ENCODE measurements at places on chromosomes 16 and 17. TPM values are rescaled to one million over a fixed set of nuclear protein-coding genes. Genes with fewer than 3 reads are reported as not detected.
A peak's percentile ranks its signal among the peaks of the same experiment; 100 is the strongest.

- H3K4me1 ChIP-seq, result peaks cover 6% of the 10 kb centered on the region
- no peak for DNase-seq
- no peak overlapping the region for H3K27ac ChIP-seq
Observed at GRCh38 chr17:74453665-74454196, 12.7 kb upstream of the CD300A start.

DNA sequence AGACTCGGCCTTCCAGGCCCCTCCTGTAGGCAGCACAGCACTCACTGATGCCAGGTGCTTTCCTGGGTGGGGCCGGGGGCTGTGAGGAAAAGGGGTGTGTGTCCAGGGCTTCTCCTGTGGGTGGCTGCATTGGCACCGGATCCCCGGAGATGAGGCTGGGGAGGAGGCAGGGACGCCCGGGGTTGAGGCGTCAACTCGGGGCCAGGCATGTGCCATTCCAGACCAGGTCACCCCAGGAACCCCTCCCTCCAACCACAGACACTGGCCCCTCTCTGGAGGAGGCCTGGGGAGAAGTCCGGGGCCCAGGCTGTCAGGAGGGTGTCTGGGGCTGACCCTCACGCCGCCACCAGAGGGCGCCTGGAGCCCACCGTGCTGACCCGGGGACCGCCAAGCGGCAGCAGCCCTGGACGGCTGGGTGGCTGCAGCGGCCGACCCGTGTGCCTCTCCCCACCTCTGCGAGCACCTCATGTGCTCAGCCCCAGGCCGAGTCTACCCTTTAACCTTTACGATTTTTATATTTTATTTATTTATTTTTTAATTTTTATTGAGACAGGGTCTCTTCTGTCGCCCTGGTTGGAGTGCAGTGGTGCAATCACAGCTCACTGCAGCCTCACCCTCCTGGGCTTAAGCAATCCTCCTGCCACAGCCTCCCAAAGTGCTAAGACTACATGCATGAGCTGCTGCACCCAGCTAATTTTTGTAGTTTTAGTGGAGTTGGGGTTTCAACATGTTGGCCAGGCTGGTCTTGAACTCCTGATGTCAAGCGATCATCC is 3.2 kb upstream of the METRN start:
- DNase-seq, result peak; percentile 84
- H3K27ac ChIP-seq, result no peak overlapping the region
- H3K4me3 ChIP-seq, result no peak overlapping the region
- peaks cover 3% of the 10 kb centered on the region for H3K4me1 ChIP-seq

DNA sequence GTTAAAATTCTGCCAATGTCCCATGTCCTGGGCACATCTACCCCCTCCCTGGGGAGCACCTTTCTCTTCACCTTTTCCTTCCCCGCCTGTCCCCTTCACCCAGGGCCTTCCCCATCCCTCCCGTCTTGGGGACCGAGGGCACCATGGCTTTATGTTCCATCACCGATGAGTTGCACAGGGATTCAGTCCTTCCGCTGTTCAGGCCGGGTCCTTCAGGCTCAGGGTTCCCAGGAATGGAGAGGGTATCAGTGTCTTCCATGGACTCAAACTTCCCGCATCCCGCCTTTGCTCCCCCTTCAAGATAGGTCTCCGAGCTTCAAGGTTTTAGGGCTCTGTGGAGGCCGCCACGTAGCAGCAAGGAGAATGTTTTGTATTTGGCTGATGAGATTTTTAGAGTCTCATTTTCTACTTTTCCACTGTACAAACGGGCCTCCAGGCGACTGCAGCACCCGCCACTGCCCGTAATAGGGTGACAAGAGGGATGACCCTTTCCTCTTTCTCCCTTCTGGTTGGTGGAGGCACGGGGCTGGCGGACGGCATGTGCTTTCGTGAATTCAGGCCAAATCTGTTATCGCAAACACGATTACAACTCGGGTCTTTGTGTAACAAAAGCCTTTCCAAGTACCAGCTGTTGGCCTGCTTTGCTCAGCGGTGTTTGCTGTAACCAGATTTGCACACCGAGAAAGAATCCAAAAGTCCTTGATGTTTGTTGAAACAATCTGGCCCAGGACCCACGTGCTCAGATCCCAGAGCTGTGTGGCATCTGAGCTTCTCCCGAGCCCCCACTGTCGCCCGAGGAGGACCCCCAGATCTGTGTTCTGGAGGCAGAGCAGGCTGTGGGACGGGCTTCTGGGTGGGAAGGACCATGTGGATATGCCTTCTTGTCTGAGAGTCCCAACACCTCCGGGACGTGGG is 236.3 kb downstream of the SEC14L1 start:
- DNase-seq, result no peak
- peaks cover 69% of the 10 kb centered on the region for H3K4me1 ChIP-seq
- peak overlapping the region; percentile 79 for H3K27ac ChIP-seq
- peak overlapping the region; percentile 81 for H3K4me3 ChIP-seq
- no peaks in the 10 kb centered on the region for H3K27me3 ChIP-seq

GRCh38 chr17:65013613-65014391 is 42.7 kb downstream of the GNA13 start:
- no peak overlapping the region for H3K27ac ChIP-seq
- no peak overlapping the region for H3K4me3 ChIP-seq
- no peaks in the 10 kb centered on the region for H3K27me3 ChIP-seq
- DNase-seq, result peak; percentile 28

DNA sequence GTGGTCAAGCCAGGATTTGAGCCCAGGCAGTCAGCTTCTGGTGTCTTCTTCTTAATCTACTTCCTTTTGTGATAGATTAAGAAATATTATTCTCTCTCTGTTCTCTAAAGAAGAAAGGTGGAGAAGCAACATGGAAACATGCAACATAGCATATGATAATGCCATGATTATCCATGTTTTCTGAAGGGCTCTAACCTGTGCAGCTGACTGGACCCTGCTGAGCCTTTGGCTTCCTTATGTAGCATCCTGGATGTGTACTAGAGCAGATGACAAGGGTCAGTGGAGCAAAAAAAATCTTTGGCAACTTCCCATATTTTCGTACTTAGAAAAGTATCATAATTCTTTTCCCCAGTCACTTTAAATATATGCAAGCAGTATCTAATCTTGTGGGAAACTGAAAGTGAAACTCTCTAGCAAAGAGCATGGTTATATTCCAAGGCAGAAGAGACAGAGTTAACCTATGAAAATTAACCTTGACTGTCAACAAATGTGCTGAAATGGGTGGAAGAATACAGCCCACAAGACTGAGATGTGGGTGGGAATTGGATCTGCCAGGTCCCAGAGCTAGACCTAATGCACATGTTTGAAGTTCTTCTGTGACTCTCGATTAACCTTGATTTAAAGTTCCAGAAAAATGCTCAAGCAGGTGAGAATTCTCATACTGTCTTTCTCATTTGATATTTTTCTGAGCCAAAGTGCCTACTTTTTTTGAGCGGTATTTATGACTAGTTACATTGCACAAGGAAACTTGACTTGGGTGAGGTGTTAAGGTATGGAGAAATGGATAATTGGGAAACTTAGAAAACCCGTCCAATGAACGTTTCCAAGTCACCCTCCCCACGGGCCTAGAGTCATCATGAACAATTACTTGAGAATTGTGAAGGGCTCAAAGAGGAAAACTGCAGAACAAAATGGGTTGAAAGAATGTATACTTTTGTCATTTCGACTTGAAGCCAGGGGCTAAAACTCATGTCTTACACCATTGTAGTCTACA is 248.6 kb downstream of the FTO start:
- DNase-seq, result no peak
- peaks cover 10% of the 10 kb centered on the region for H3K36me3 ChIP-seq
- H3K4me1 ChIP-seq, result peaks cover 28% of the 10 kb centered on the region
- H3K27me3 ChIP-seq, result no peaks in the 10 kb centered on the region

DNA sequence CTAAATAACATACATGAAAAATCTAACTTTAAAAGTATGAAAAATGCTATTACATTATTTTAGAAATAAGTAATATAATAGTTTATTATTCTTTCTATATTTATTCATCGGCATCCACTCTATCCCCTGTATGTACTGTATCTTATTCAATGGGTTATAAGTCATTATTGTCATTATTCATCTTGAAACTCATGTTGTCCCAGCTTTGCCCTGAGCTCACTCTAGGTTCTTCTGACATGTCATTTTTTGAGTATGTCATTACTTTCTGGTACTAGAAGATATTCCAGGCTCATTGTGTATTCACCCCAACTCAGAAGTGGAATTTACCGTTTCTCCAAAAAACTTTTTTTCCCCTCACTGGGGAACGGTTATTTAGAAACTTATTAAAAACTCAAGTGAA is 53.0 kb upstream of the MNT start:
- H3K4me3 ChIP-seq, result no peak overlapping the region
- no peak overlapping the region for H3K27ac ChIP-seq
- no peaks in the 10 kb centered on the region for H3K36me3 ChIP-seq
- no peak for DNase-seq
- peaks cover 21% of the 10 kb centered on the region for H3K4me1 ChIP-seq
- no peaks in the 10 kb centered on the region for H3K27me3 ChIP-seq

DNA sequence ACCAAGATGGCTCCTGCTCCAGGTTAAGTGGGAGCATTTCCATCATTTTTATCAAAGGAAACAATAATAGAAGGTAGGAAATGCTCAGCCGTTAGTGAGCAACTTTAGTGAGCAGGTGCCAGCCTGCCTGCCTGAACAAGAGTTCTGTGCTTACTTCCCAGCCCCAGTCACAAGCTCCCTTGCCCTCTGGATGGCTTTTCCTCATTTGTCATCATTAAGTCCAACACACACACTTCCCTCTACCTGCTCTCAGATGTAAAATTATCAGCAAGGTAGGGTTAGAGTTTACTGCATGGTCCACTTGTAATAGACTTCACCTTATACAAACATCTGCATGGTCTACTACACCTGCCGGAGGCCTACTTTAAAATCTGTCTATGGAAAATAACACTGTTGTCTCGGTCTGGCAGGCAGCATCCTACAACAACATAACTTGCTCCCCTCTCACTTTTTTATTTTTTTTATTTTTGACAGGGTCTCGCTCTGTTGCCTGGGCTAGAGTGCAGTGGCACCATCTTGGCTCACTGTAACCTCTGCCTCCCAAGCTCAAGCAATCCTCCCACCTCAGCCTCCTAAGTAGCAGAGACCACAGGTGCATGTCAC is 12.7 kb downstream of the TEX2 start:
- no peak for DNase-seq
- peaks cover 14% of the 10 kb centered on the region for H3K36me3 ChIP-seq
- H3K4me1 ChIP-seq, result peaks cover 5% of the 10 kb centered on the region
- no peak overlapping the region for H3K4me3 ChIP-seq

GRCh38 chr16:75095204-75095621 is 21.4 kb downstream of the LDHD start:
- H3K27me3 ChIP-seq, result no peaks in the 10 kb centered on the region
- DNase-seq, result no peak
- no peak overlapping the region for H3K4me3 ChIP-seq
- H3K4me1 ChIP-seq, result peaks cover 43% of the 10 kb centered on the region
- no peaks in the 10 kb centered on the region for H3K36me3 ChIP-seq

GRCh38 chr17:33964344-33964979 is 290.6 kb upstream of the CCL2 start:
- no peaks in the 10 kb centered on the region for H3K36me3 ChIP-seq
- no peak overlapping the region for H3K27ac ChIP-seq

GRCh38 chr16:70725912-70726828 is 40.3 kb upstream of the MTSS2 start:
- no peak for DNase-seq
- peaks cover under 1% of the 10 kb centered on the region for H3K4me1 ChIP-seq
- H3K27ac ChIP-seq, result no peak overlapping the region
- H3K36me3 ChIP-seq, result peaks cover 4% of the 10 kb centered on the region
- no peak overlapping the region for H3K4me3 ChIP-seq

GRCh38 chr17:73316919-73317505 is 5.2 kb upstream of the CDC42EP4 start:
- H3K4me1 ChIP-seq, result no peaks in the 10 kb centered on the region
- H3K4me3 ChIP-seq, result no peak overlapping the region
- H3K36me3 ChIP-seq, result no peaks in the 10 kb centered on the region
- no peak overlapping the region for H3K27ac ChIP-seq
- H3K27me3 ChIP-seq, result peaks cover 4% of the 10 kb centered on the region
- DNase-seq, result no peak

DNA sequence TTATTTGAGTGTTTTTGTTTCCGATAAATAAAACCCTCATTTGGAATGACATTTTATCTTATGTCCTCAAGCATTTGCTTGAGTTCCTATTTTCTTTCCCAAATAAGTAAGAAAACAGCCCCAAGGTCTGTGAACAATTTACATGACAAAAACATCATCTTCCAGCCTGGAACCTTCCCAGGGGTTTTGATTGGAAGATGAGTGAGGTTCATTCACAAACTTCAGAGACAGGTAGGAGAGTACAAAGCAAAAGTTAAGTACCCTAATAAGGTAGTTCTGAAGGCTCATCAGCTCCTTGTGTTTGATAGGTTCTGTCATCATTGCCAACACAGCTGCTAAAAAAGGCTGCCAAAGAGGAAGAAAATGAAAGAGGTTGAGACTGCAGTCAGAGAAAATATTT is 772.8 kb downstream of the CDH8 start:
- H3K27ac ChIP-seq, result no peak overlapping the region
- H3K36me3 ChIP-seq, result no peaks in the 10 kb centered on the region
- H3K27me3 ChIP-seq, result no peaks in the 10 kb centered on the region
- no peak for DNase-seq

Gene PERCC1
- total RNA-seq, result 0.25 TPM

Gene MYH2
- total RNA-seq, result not detected

Gene KRTAP3-1
- not detected for total RNA-seq
